ENCODE measurements at places on chromosomes 5 and 9.

DNA sequence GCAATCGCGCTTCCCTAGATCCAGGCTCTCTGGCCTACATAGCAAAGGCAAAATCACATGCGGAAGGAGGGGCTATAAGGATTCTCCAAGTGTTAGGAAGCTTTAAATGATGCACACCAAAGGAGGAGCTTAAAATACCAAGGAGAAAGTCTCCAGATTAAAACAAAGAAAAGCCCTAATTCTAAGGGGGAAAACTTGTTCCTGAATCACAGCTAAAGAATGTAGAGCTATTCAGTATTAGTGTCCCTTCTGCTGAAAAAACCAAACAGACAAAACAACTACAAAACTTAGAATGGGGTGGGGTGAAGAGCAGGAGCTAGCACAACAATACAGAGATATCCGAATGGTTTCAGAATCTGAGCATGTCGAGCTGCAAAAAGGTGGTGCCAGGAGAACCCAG lies 213.7 kb downstream of the DCP2 start:
- no peak for DNase-seq

- no peak for DNase-seq
Observed at GRCh38 chr9:135604437-135605237, 34.7 kb downstream of the GLT6D1 start.

DNA sequence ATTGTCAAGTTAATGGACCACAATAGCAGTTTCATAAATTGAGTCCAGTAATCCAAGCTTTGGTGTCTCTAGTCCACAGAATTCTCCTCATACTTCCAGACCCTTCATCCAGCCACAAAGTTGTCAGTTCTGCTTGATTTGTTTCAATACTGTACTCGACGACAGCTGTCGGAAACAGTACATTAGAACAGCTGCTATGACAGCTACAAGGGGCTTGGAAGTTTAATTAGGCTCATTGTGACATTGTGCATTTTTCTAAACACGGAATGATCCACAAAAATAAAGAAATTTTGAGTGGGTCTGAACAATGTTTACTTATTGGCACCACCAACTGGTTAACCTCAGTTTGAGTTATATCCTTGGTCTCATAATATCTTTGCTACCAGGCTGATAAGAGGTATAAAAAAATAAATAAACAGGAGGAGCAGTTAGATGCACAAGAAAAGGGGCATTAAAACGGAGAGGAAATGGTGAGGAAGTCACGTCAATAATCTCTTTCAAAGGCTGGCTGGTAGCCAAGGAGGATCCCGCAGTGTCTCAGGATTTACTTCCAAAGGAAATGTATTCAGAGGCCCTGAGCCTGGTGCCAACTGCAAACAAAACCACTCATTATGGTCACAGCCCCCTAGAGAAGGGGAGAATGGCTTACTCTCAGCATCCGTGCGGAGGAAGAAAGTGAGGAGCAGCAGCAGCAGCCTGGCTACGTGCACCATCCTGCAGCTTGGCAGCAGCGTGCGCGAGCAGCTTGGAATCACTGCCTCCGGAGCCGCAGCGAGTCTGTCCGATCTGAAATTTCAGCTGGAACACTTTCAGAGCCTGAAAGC lies 933.8 kb upstream of the DMAC1 start:
- DNase-seq: no peak

DNA sequence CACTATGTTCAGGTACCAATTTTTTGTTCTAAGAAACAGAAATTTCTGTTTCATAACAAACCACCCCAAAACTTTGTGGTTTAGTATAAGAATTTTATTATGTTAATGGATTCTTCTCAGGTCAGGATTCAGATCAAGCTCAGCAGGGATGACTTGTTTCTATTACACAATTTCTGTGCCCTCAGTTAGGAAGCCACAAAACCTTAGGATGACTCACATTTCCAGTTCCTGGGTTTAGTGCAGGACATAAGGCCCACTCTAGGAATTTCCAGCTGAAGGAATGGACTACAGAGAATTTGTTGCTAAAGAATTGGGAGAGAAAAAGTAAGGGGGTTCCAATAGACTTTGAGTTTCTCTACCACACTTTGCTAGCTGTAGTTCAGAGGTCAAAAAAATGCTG lies 629.3 kb downstream of the ANXA1 start:
- DNase-seq: no peak

DNA sequence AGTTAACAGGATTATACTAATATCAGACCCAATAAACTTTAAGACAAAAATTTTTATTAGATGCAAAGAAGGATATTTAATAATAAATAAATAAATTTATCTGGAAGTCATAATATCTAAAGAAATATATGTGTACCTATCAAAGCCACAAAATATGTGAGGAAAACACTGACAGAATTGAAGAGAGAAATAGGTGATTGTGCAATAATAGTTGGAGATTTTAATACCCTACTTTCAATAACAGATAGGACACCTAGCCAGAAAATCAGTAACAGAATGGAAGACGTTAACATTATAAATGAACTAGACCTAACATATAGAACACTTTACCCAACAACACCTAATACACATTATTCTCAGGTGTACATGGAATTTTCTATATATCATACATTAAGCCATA lies 541.4 kb upstream of the SMC2 start:
- no peak for DNase-seq

- DNase-seq: no peak
Observed at GRCh38 chr9:108698231-108698630, 157.6 kb downstream of the ACTL7B start.

- no peak for DNase-seq
Observed at GRCh38 chr5:131209506-131210150, 38.9 kb downstream of the LYRM7 start.

DNA sequence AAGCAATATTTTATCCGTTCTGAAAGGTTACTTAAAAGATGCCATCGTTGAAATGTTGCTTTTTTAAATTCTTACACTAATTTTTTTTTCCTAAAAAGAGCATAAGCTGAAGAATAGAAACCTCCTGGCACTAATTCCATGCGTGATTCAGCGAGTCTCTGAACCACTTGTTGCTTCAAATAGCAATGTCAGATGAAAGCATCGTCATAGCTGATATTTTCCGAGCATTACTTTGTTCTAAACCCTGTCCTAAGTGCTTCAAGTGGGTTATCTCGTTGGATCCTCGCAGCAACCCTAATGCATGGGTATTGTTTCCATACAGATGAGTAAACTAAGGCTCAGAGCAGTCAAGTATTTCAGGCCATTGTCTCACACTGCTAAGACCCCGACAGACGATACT lies 79.7 kb downstream of the CDH6 start:
- DNase-seq: no peak

- DNase-seq: no peak
Observed at GRCh38 chr9:70228118-70228517, 30.7 kb upstream of the SMC5 start.

GRCh38 chr9:121842612-121842978 lies 191.2 kb downstream of the DAB2IP start:
- no peak for DNase-seq

- DNase-seq: no peak
Observed at GRCh38 chr9:35771943-35772342, 17.9 kb upstream of the MSMP start.

- no peak for DNase-seq
Observed at GRCh38 chr5:112720576-112720975, 17.1 kb upstream of the APC start.

- DNase-seq: no peak
Observed at GRCh38 chr9:113186137-113186755, 34.8 kb downstream of the FKBP15 start.

DNA sequence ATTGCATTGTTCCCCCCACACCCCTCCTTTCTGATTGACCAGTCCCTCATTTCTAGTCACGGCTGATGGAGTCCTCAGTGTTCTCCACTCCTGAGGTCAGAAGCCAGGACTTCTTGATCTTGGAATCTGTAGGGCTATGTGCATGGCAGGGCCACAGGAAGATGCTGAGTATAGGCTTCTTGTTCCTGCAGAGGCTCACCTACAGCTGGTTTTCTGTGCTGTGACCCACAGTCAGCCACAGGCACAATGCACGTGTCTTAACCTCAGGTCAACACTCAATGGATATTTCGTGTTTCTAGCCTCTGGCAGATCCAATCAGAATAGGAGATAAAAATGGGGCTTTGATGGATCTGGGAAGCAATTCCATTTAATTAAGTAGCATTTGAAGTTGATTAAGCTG lies 14.3 kb upstream of the CXCL14 start:
- no peak for DNase-seq

- DNase-seq: no peak
Observed at GRCh38 chr5:122690266-122690665, 84.6 kb upstream of the SNX2 start.

GRCh38 chr5:106397700-106398099 lies 1273.0 kb downstream of the EFNA5 start:
- DNase-seq: no peak

DNA sequence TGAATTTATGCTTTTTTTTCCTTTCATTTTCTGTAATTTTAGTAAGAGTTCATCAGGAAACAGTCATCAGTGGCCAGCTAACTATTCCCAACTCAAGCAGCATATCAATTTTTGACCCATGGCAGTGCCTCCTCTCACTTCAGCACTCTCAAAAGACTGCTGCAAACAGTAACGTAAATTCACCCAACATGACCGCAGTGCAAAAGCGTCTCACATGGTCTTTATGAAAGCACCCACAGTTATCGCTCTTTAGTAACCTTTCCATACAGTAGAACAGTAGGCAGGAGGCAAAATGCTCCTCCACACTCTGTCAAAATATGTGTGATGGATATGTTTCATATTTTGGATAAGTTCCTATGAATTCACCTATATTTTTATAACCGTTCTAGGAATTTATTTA lies 48.6 kb downstream of the PARP8 start:
- DNase-seq: no peak

DNA sequence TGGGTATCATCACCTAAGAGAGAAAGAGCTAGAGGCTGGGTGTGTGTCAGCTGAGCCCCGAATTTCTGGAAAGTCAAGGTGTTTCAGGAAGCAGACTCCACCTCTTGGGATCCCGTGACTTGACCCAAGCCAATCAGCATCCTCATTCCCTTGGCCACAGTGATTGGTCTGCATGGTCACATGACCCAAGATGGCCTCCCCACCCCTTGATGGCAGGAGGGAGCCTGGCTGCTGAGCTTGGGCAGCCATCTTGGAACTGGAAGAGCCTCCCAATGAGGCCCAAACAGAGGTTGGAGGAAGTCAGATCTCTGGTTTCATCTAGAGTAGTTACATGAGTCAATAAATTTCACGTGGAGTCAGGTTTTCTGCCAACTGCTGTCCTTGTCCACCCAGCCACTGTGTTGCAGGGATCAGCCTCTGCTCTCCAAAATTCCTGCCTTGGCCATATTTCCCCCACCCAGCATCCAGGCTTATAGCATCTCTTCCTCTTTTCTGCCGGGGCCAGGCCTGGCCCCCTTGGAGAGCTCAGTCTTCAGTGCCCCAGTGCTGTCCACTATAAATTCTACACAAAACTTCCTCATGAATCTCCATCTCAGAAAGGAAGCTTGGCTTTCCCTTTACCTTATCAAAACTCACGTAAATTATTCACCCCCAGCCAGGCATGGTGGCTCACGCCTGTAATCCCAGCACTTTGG lies 17.2 kb upstream of the SUSD3 start:
- no peak for DNase-seq

DNA sequence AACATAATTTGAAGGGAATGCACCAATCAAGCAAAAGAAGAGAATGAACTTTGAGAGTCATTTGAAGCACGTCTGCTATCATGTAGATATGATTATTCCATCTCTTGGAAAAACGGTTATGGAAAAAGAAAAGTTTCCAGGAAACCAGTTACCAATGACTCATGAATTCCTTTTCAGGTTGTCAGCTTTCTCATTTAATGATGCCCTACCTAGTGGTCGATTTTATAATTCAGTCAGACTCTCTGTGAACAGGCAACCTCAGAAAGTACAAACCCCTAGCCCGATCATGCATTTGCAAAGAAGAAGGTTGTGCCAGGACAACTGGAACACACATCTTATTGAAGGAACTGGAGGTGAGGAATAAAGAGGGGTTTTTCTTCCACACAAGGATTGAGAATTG lies 355.1 kb upstream of the GRIA1 start:
- no peak for DNase-seq

DNA sequence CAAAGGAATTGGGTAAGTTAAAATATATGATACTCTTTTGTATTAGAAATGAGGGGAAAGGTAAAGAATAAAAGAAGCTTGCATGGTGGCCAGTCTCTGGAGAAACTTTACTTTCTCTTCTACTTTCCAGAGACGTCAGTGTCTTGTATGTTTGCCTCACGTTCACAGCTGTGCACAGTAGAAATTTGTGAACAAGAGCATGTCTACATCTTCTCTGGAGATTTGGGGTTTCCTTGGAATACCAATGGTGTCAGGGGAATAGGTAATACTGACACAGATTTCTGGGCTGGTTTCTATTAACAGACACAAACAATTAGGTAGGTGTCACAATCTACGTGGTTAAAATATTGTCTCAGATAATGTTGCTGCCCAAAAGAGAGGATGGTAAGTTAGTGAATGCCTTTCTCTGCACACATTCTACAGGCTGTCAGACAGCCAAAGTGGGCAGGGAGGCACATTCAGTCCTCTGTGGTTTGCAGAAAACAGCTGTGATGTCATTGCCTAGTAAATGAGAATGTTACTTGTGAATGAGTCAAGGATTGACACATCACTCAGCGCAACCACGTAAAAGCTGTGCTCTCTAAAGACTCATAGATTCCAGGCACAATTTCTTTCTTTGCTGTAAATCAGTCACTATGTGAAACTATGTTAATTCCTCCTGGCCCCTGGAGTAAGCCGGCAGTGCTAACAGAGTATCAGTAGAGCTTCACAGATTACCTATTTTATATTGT lies 397.1 kb downstream of the MAN2A1 start:
- DNase-seq: no peak

DNA sequence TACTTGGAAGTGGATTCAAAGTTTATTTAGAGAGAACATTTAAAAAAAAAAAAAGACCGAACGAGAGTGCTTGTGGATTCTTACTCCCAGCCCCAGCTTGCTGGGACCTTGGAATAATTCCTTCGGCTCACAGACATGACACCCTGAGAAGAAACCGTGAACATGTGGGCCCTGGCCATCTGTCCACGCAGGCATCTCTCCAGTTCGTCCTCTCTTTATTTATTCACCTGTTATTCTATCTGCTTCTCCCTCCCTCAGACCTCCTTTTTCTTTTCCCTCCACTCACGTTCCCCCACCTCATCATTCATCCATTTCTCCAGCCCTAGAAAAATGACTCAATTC lies 93.7 kb upstream of the PHYKPL start:
- no peak for DNase-seq

Data from HuH-7.5 (cell line).